ENCODE measurements at places on chromosomes 4 and X.

GRCh38 chr4:128630871-128631270 lies 178.6 kb upstream of the JADE1 start:
- DNase-seq: no peak

DNA sequence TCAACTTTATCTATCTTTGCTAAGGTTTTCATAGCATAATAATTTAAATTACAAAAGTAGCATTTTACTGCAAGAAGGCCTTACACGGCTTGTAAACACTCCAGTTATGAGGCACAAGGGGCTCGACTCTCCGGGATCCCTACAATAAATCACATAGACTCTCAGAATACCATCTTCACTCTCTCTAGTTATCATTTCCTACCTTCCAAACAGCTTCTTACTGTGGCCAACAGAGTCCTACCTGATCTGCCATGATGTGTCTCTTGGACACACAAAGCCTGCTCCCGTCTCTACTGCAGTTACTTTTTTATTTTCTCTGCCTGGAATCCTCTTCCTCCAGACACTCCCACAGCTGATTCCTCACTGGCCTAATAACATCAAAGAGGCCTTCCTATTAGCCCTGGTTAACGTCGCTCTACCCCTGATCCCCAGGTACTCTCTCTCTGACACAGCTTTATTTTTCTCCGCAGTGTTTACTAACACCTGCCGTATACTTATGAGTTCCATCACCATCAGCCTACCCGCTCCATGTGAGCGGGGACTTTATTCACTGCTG lies 559.6 kb upstream of the DIPK2B start:
- DNase-seq: no peak

DNA sequence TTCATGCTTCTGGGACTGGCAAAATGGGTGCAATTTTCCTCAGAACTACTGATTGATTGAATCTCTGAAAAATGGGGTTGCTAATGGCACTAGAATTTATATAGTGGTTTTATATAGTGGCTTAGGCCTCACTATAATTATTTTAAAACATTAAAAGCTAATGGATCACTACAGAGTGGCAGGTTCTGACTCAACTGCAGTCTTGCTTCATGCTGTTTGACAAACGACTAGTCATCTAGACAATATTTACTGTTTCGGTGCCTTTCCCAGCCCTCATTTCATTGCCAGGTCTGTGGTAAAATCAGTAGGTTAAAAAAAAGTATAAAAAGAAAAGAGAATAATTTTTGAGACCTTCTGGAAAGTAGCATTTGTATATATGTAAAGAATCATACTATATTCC lies 352.8 kb upstream of the ATOH1 start:
- no peak for DNase-seq

GRCh38 chr4:89379511-89380044 lies 72.0 kb upstream of the GPRIN3 start:
- DNase-seq: no peak

GRCh38 chrX:111876646-111877045 lies 665 bp downstream of the TRPC5OS start:
- no peak for DNase-seq

DNA sequence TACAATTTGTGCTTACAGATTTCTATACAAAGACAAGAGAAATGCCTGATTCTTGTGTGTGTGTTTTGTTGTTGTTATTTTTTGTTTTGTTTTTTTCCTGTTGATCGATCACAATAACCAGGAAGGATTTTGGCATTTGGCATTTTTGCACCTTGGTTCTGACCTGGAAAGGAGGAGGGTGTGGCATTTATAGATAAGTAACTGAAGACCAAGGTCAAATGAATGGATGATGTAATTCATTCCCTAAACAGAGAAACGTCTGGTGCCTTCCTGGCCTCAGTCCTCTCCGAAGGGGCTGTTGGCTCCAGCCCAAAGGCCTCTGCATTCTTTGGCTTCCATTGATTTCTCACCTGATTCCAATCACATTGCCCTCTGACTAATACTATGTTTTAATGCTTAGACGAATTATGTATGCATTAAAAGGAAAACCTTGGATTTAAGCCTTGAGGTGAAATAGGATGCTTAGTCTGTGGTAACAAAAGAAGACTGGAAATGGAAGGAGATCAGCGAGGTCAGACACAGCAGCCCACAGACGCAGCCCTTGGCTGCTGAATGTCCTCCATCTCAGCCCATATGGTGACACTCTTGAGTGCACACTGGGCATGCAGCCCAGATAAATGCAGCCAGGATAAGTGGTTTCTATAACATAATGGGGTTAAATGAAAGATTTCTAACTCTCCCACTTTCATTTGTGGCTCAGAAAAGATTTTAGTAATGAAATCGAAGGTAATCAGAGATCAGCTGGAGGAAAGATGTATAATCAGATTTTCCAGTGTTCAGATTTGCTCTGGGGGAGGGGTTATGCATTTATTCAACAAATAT lies 60.5 kb upstream of the TRIM2 start:
- no peak for DNase-seq

GRCh38 chr4:45186249-45186648 lies 459.9 kb upstream of the GNPDA2 start:
- no peak for DNase-seq

DNA sequence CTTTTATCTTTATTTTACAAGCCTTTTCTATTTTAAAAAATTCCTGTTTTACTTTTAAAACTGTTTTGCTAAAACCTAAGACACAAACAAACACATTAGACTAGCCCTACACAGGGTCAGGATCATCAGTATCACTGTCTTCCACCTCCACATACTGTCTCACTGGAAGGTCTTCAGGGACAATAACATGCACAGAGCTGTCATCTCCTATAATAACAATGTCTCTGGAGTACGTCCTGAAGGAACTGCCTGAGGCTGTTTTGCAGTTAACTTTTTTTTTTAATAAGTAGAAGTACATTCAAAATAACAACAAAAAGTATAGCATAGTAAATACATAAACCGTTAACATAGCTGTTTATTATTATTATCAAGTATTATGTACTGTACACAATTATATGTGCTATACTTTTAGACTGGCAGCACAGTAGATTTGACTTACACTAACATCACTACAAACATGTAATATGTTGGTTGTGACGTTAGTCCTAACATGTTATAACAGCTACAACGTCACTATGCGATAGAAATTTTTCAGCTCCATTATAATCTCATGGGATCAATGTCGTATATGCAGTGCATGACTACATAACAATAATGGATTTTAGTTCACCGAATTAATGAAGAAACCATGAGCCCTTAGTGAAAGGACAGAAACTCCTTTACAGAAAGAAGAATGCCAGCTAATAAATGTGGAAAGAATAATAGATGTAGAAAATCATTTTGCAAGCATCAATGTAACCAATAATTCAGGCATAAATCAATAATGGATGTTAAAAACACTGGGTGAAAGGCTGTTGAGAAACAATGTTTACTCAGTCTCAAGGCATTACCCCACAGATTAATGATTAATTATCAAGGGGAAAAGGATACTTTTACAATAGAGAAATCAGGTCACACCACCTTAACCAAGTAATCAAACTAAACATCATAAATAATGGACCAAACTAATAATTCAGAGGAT lies 49.2 kb downstream of the FBXW7 start:
- DNase-seq: no peak

GRCh38 chrX:154799556-154800348 lies 5.5 kb downstream of the MPP1 start:
- no peak for DNase-seq

DNA sequence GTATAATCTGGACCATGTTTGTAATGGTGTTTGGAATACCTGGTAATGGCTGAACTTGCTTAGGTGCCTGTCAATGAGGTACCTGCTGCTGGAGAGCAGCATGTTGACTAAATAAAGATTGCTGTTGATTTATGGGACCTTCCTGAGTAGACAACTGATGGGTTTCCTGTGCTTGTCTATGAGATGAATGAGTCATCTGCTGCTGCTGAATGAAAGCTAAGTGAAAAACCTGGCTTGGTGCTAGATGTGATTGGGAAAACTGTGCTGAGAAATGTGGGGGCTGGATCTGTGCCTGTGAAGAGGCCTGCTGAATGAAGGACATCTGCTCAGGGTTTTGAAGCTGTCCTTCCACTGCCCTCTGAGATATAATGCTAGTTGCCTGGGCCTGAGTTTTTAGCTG lies 69.6 kb downstream of the WNK3 start:
- no peak for DNase-seq

GRCh38 chrX:131830400-131831184 lies 192.5 kb upstream of the STK26 start:
- peak; percentile 78 for DNase-seq

- no peak for DNase-seq
Observed at GRCh38 chrX:69556060-69557011, 52.2 kb downstream of the NALF2 start.

DNA sequence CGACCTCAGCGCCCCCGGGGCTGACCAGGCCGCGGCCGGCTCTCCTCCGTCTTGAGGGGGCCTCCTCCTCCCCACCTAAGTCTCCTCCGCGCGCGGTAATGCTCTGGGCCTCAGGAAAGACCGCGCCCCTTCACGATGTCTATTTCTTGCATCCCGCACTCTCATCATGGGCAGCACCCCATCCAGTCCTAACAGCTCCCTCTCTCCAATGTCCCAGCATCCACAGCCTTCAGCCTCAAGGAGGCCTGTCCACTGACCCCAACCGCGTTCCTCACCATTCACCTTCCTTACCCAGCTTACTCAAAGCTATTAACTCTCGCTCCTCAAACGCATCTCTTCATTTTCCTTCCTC lies 77.5 kb downstream of the MAGED4 start:
- DNase-seq: no peak

GRCh38 chr4:2428496-2429213 lies 9.9 kb downstream of the CFAP99 start:
- DNase-seq: no peak

DNA sequence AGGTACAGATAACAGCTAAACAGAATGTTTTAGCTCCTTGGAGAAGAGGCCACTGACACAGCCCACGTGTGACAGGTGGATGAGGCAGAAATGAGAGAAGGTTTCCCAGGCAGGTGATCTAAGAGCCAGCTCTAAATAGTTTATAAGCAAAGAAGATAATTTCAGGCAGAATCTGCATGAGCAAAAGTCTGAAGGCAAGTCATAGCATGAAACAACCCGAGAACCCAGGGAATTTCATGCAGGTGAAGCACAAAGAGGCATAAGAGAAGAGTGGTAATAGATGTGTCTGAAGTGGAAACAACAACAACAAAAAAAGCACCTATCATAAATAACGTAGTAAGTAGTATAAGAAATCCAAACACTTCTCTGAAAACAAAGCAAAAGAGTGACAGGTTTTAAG lies 275.8 kb upstream of the CPEB2 start:
- DNase-seq: no peak

- DNase-seq: peak; percentile 26
Observed at GRCh38 chrX:71111921-71112431, 599 bp upstream of the IL2RG start.

DNA sequence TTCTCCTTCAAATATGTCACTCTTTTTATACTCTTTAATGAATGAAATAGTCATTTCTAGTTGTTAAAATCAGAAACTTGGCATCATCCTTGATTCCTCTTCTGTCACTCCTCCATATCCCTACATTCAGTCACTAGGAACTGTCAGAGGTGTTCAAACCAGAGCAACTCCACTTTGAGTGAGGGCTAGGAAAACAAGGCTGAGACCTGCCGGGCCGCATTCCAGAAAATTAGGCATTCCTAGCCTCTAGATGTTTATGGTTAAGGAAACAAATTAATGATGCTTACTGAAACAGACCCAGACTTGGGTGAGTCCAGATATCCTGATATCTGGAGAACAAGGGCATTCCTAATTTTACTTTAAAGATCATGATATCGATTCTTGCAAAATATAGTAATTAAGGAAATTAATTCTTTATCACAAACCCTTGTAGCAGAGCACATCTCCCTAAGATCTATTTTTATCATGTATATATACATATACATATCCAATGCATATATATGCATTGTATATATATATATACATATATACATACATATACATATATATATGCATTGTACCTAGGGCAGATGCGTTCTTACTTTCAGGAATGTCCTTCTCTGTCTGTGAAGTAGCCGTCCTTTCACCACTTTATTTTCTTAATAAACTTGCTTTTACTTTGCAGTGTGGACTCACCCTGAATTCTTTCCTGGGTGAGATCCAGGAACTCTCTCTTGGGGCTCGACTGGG lies 98.4 kb upstream of the GC start:
- no peak for DNase-seq

GRCh38 chr4:48028696-48029095 lies 12.1 kb downstream of the NIPAL1 start:
- no peak for DNase-seq

GRCh38 chr4:76459291-76459723 lies 24.3 kb downstream of the SHROOM3 start:
- no peak for DNase-seq

DNA sequence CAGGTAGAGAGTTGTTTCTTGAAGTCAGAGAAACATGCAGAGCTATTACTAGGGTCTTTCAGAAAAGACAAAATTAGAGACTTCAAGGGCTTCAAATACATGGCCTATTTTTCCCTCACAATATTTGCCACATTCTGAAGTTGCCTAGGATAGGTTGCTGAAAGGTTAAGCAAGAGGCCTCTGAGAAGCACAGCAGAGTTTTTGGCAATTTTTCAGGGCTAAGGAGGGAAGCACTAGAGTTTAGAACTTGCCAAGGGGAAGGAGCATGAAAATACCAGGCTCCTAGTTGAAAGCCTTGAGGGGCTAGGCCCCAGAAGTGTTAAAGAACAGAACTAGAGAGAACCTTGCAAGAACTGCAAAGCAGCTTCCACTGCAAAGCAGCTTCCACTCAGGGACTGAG lies 86.4 kb downstream of the ANAPC10 start:
- peak; percentile 43 for DNase-seq

- DNase-seq: no peak
Observed at GRCh38 chr4:179110816-179111215, 1668.6 kb upstream of the AGA start.

GRCh38 chr4:87330761-87331160 lies 8.1 kb upstream of the HSD17B13 start:
- DNase-seq: no peak

- no peak for DNase-seq
Observed at GRCh38 chrX:41265615-41266014, 68.3 kb upstream of the DDX3X start.

GRCh38 chr4:152357206-152357605 lies 178.7 kb downstream of the FBXW7 start:
- DNase-seq: no peak

Measured in GF-D8 (cell line).